ENCODE measurements at places on chromosomes 6 and 20.

DNA sequence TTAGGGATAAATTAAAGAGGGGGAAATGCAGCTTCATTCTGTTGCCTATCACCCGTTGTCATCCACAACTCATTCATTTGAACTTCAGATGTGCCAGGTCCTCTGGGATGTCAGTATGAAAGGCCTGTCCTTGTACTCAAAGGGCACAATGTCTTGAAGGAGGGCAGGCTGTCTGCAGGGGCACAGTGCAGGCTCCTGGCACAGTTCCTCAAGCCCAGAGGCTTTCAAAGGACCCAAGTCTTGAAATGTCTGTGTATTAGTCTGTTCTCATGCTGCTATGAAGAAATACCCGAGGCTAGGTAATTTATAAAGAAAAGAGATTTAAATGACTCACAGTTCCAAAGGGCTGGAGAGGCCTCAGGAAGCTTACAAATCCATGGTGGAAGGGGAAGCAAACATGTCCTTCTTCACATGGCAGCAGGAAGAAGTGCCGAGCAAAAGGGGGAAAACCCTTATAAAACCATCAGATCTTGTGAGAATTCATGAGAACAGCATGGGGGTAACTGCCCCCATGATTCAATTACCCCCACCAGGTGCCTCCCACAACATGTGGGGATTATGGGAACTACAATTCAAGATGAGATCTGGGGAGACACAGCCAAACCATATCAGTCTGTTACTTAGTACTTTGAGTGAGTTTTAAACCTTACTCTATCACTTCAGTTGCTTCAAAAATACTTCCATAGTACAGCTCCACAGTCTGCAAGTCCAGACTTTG, 9.4 kb downstream of the SNX9 start:
- DNase-seq: no peak

DNA sequence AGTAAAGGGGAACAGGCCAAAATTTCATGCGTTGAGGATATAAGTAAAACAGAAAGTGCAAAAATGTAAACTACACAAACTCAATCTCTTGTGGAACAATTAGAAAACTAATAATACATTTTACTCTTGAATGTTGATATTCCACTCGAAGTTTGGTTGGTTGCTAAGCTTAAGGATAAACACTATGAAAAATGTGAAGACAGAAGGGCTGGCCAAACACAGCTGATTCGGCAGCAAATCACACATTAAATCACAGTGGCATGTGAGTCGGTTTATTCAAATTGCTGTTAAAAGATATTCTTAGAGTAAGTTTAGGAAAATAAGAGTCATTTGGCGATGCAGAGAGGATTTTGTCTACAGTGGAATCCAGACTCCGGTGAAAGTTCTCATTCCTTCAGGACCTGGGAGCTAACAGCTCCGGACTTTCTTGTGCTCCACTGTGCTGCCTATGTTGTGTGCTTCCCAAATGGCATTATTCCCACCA, 1.4 kb upstream of the EPM2A start:
- DNase-seq: no peak

GRCh38 chr6:155778336-155778735, 322.7 kb upstream of the NOX3 start:
- DNase-seq: no peak

GRCh38 chr6:165983112-165984072, 184.3 kb downstream of the TBXT start:
- DNase-seq: no peak

DNA sequence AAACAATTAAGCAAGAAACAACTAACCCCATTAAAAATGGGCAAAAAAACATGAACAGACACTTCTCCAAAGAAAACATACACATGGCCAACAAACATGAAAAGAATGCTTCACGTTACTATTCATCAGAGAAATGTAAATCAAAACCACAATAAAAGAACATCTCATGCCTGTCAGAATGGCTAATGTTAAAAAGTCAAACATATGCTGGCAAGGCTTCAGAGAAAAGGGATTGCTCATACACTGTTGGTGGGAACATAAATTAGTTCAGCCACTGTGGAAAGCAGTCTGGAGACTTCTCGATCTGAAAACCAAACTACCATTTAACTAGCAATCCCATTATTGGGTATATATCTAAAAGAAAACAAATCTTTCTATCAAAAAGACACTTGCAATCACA, 217.5 kb downstream of the TINAG start:
- no peak for DNase-seq

DNA sequence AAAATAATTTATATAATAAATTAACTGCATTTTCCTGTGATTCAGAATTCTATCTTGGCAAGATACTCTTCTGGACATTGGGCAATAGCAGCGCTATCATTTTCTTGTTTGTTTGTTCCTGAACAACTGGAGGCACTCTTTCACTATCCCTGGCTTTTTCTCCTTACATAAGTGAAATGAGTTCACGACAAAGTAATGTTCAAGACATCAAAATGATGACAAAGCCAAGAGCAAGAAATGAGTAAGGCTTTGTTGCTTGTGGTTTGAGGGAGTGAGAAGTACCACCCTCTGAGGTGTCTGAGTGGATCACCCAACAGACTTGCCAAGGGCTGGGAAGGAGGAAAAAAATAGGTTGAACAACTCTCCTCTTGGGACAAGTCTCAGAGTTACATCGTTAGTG, 466.6 kb upstream of the JAG1 start:
- no peak for DNase-seq

Data from NCI-H748 treated with DMSO at 0.1 percent for 48 hours (cell line).